Umbilical cord (tissue), 2 donors: ENCODE measurements at places on chromosomes 11 and 22. TPM values are rescaled to one million over a fixed set of nuclear protein-coding genes. Genes with fewer than 3 reads are reported as not detected.
A peak's percentile ranks its signal among the peaks of the same experiment; 100 is the strongest.

DNA sequence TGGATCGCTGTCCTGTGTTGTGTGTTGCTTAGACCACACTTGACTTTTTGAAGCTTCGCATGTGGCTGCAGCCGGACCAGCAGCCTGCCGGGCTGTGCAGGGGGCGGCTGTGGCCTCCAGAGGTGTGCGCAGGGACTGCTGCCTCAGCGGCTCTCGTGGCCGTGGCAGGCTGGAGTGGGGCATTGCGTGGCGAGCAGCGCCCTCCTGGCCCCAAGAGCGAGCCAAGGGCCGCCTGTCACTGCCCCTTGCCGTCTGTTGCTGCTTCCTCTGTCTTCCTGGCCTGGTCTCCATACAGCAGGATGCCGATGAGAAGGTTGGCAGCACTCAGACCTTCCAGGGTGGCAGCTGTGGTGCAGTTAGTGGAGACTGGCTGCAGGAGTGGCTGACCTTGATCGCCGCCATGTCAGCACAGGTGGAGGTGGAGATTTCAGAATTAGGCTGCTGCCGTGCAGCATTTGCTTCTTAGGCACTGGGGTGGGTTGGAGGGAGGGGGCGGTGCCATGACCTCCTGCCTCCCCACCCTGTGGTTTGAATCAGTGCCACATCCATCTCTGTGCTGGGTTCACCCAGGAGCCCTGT lies 34.0 kb downstream of the MUC6 start:
- DNase-seq = no peak

DNA sequence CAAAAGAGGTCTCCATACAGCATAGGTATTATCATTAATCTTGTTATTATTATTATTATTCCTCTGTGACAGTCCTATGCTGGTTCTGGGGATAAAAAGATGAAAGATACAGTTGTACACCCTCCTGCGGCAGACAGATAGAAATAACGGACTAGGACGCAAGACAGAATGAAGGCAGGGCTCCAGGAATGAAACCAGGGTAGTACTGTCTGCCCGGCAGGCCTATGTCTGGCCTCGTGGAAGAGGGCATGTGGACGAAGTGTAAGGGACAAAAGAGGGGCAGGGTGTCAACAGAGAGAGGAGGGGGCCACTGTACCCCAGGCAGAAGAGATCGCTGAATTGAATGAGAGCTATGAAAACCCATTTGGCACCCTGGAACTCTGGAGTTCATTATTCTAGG lies 25.2 kb downstream of the DSCAML1 start:
- DNase-seq = no peak

- DNase-seq = no peak
Measured at GRCh38 chr22:50696251-50696798, 23.7 kb downstream of the SHANK3 start.

The LRRC10B gene
- not detected for total RNA-seq

- DNase-seq = no peak
Measured at GRCh38 chr22:37771702-37772427, 35.9 kb upstream of the GCAT start.

The SOX6 gene
- 54.7 TPM for total RNA-seq

The TSPO gene
- total RNA-seq = 180 TPM

The NDUFV1 gene
- 111 TPM for total RNA-seq

- DNase-seq = no peak
Measured at GRCh38 chr11:111976767-111977145, 39.6 kb downstream of the DIXDC1 start.

DNA sequence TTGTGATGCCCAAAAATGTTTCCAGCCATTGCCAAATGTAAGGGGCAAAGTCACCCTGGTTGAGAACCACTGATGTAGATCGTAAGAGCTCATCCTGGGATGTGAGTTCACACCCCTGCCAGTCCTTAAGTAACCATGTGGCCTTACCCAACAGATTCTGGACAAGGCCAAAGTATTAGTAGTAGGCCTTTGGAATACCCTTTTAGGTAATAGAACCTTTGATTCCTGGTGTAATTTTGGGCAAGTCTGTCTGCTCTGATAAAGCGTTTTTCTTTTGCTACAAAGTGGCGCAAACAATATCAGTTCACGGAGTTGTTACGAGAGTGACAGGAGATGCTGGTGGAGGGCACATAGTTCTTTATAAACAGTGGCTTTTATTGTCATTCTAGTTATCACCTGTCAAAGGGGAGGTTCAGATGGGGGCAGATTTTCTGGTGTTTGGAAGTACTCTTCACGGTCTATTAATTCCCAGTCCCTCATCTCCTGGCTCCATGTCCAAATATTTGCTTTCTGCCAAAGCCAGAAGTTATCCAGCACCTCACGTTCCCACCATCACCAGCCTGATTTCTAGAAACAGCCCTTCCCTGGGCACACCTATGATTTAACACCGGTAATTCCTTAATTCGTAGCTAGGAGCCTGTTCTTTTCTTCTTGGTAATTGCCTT lies 73.8 kb upstream of the CRYBB3 start:
- no peak for DNase-seq

- DNase-seq = peak; percentile 18
Measured at GRCh38 chr11:31875866-31876560, 64.9 kb upstream of the PAX6 start.

DNA sequence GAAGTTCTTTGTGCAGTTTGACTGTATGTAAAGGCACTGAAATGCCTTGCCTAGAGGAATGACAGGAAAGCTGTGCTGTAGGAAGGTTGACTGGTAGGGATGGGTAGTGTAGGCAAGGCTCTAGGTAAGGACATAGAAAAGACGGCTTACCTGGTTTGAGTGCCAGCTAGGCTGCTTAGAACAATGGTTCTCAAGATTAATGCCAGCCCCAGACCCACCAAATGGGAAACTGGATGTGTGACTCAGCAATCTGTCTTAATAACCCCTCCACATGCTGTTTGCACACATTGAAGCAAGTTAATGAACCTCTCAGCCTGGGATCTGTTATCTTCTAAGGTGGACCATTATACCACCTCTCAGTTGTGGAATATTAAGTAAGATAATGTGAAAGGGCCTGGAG lies 3.7 kb downstream of the RPS3 start:
- DNase-seq = no peak

The OR52N4 gene
- 1.9 TPM for total RNA-seq

DNA sequence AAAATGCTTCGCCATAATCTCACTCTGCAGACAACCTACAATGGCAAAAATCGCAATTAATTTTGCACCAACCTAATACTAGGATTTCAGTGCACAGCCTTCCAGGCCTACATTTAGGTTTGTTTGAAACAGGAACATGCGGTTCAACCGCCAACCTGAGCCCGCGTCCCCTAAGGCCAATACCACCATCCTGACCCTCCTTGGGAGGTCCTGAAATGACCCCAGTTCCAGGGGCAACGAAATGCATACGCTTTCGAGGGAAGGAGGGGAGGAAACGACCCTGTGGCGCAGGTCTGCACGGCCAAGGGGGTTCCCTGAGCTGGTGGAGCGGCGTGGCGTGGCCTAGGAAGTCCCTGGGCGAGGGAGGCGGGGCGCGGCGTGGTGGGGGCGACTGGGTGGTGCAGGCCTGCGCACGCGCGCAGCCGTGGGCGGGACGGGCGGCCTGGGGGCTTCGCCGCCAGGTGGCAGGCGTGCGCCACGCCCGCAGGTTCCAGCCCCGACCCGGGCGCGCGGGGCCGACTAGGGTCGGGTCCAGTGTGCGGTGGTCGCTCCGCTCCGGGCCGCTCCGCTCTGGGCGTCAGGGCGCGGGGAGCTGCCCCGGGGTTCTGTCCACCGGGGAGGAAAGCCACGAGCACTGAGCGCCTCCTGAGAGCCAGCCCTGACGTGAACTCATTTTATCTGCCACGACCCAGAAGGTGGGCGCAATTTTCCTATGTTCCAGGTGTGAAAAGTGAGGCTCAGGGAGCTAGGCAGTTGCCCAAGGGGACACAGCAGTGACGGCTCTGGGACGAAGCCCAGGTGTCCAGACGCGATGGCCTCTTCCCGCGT lies 94.1 kb downstream of the SWAP70 start:
- DNase-seq = peak; percentile 87

DNA sequence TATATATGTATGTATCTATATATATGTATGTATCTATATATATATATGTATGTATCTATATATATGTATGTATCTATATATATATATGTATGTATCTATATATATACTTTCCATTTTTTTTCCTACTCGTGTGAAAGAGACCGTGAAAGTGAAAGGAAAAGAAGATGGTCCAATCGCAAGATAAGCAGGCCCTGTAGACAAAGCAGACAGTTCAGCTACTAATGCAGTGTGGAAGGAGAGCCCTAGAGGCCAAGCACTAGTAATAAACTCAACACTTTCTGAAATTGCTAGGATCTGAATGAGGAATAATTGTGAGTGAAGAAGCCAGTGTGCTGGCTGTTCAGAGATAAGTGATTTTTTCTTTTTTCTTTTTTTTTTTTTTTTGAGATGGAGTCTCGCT lies 47.2 kb downstream of the MCHR1 start:
- no peak for DNase-seq

- no peak for DNase-seq
Measured at GRCh38 chr22:29831958-29832357, 6.1 kb downstream of the ASCC2 start.

DNA sequence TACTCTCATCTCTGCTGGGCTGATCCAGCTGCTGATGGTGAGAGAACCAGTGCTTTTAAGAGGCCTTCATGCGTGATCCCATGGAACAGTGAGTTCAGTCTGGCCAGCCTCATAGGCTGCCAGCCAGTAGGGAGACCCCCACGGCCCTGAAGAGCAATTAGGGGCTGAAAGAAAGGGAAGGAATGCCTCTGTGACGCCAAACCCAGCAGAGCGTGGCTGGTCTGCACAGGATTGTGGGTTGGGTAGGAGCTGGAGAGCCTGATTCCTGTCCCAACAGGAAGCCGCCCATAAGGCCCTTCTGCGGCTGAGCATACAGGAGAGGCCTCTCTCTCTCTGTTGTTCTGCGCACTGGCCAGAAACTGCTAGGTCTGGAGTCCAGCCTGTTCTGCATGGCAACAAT lies 181.5 kb upstream of the E2F8 start:
- no peak for DNase-seq

The CHID1 gene
- total RNA-seq = 69.6 TPM

DNA sequence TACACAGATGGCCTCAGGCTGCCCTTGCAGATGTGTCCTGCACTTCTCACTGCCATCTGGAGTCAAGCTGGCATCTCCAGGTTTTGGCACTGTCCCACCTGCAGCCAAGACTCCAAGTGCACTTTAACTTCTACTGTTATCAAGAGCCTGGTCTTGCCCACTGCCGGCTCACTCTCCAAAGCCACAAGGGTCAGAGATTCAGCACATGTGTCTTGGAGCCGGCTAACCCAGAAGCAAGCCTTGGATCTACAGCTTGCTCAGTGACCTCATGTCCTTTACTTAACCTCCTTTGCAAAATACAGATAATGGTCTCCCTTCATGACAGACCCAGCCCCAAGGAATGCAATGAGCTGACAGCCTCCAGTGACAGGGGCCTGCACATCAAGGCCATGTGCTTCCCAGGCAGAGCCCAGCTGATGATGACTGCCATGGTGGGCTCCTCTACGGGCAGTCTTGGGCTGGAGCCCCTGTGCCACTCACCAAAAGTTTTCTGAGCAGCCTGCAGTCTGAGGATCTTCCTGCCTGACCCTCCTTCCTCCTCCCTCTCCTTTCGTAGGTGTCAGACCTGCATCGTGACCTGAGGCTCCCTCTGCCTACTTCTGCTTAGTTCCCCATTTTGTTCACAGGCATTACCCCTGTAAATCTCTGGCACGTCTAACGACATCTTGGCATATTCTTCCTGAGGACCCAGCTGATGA lies 9.0 kb downstream of the TP53AIP1 start:
- DNase-seq = no peak

- no peak for DNase-seq
Measured at GRCh38 chr22:46416520-46416871, 81.0 kb downstream of the TRMU start.

GRCh38 chr11:46436113-46436512 lies 44.5 kb upstream of the CHRM4 start:
- DNase-seq = no peak

DNA sequence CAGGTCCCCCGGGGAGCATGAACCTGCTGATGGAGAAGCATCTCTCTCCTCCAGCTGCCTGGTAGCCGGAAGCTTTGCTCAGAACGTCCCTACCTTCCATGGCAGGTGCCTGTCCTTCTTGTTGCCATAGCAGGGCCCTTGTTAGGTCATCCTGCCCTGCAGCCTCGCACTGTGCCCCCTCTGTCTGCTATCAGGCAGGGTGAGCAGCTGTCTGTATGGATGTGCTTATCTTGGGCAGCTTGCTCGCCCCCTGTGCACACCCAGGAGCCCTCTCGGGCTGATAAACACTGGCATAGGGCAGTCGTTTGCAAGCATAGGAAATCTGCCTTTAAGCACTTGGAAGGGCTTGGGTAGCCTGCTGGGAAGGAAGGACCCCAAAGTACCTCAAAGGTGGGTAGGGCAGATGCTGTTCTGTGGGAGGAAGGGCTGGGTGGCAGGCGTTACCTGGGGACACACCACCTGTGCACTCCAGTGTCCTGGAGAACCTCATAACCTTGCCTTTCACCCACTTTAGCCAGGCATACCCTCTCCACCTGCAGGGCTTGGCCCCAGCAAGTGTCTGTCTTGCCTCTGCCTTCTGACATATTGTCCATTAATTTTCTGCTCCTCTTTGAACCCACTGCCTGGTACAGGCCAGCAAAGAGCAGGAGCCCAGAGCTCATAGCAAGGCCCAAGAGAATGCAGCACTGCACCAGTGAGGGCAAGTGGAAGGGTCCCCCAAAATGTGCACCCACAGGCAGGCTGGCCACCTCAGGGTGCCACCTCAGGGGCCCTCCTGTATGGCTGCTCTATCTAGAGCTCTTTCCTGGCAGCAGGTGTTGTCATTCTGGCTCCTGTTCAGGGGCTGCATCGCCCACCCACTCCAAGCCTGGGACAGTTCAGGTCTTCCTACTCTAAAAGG lies 8.0 kb upstream of the COMT start:
- no peak for DNase-seq

DNA sequence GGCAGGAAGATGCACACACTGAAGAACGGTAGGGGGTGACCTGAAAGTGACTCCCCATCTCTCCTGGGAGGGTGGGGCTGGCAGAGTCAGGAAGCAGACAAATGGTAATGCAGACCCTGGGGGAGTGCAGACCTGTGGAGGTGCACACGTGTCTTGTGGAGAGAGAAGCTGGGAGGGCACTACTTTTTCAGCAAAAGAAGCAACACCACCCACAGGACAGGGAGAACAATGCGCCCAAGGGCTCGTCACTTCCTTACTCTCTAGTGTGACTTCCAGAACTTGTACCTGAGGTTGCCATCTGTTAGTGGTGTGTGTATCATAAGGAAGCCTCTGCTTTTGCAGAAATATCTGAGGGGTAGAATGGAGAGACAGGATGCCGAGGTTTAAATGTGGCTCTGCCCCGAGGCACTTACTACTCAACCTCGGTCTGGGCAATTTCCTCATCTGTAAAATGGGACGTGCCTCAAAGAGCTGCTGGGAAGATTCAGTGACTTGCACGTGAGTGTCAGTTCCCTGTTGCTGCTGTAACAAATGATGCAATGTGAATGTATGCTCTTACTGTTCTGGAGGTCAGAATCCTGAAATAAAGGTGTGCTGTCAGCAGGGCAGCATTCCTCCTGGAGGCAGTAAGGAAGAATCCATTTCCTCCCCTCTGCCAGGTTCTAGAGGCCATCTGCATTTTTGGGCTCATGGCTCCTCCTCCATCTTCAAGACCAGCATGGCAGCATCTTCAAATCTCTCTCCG lies 323.4 kb downstream of the SHANK2 start:
- DNase-seq = no peak

- DNase-seq = no peak
Measured at GRCh38 chr11:134557571-134558257, 145.7 kb upstream of the B3GAT1 start.
